Glutamatergic neuron (in vitro differentiated cells): ENCODE measurements at places on chromosomes 2 and 18. TPM values are rescaled to one million over a fixed set of nuclear protein-coding genes. Genes with fewer than 3 reads are reported as not detected.

- DNase-seq = no peak
Observed at GRCh38 chr2:235433860-235434259, 60.0 kb upstream of the AGAP1 start.

DNA sequence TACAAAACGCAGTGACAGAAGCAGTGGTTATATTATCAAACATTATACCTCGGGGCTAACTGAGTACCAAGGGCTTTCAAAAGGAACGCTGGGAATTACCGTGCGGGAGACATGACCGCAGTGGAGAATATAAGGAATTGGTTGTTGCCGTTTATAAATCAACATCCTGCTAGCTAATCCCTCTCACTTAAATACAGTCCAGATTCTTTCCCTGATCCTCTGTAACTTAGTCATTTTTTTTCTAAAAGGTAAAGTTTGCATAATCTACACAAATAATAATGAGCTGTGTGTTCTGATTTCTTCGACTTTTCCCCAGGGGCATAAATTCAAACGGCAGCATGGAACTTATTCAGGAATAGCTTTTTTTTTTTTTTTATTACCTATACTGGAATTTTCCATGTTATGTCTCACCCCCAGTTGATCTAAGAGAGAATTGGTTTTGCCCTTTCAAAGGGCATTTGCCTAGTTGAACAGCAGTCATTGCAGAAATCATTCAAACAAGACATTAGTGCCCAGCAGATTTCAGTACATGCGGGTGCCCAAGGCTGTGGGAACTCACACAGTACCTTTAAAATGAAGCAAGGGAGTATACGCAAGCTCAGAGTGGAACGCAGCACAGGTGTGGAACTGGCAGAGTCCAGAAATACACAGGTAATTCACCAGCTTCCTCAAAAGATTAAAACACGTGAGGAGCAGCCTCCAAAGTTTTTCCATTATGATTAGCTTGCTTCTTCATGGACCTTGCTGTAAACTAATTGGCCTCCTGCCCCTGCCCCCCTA lies 63.9 kb downstream of the SMIM21 start:
- no peak for DNase-seq

- no peak for DNase-seq
Observed at GRCh38 chr2:43298500-43298899, 72.1 kb upstream of the ZFP36L2 start.

DNA sequence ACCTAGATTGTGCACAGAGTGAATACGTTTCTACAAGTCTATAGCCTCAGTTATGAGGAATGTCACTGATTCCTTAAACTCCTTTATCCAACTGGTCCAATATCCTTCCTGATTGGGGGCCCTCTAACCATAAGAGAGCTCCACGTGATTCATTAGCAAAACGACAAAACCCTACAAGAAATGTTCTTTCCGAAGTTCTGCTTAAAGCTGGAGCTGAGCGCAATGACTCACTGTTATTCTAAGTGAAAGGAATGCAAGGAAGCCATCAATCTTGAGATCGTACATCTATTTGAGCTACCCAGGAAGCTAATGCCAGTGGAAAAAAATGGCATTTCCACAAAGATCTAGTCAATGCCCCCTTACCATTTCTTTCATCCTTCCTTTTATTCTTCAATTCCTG lies 354.9 kb upstream of the CDH20 start:
- no peak for DNase-seq

- DNase-seq = no peak
Observed at GRCh38 chr18:31401156-31402025, 24.8 kb downstream of the DSG4 start.

GRCh38 chr2:147641651-147642050 lies 203.2 kb upstream of the ACVR2A start:
- no peak for DNase-seq

DNA sequence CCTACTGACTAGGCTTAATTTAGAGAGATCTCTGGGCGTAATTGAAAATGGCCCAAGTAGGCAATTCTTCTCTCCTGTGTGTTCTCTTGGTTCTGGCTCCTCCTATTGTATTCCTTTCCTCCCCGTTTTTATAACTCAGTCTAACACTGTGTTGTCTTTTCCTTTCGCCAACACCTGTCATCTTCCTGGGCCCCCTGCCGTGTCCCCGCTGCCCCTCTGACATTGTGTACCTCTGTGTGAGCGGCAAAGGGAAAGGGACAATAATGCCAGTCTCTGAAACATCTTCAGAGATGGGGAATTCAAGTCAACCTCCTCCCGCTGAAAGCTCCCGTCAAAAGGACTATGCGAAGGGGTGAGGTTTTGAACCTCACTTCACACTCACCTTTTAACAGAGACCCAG lies 210.9 kb downstream of the GBX2 start:
- no peak for DNase-seq

- DNase-seq = no peak
Observed at GRCh38 chr2:235553291-235553690, 59.4 kb downstream of the AGAP1 start.

GRCh38 chr18:50783553-50783952 lies 36.3 kb downstream of the MRO start:
- no peak for DNase-seq

DNA sequence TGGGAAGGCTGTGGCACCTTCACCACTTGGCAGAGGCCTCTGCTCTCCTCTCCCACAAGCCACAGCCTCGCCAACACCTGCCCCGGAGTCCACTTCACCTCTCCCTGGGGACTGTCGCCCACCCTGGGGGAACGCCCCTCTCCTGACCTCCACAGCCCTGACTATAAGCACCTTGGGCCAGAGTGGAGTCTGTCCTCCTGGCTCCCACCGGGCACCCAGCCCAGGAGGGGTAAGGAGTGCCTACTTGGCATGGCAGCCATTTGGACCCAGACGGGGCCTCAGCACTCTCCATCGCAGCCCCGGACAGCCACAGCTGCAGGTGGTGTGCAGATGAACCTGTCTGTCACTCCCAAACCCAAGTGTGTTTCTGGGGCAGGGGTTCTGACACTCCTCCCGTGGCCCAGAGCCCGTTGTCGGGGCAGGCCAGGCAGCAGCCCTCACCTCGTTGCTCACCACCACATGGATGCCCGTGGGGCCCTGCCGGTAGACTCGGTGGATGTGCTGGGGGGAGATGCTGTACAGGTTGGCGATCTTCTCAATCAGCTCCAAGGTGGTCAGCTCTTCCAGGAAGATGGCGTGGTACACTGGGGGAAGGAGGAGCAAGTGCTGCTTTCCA lies 53.5 kb downstream of the TFCP2L1 start:
- DNase-seq = no peak

DNA sequence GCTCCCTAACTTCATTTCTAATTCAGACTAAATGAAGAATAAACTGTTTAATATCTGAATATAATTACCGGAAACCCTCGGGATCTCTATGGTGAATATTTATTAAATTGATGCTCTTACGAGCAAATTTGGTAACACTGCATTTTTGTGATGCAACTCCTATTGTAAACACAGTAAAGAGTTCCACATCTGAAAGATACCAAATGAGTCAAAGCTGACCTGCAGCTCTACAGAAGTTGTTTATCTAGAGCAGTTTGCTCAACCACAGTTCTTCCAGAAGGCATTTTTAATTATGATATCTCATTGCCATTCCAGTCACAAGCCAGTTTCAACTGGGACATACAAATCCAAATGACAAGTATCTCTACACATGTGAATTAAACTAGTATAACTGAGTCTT lies 129.7 kb downstream of the PKP4 start:
- no peak for DNase-seq

DNA sequence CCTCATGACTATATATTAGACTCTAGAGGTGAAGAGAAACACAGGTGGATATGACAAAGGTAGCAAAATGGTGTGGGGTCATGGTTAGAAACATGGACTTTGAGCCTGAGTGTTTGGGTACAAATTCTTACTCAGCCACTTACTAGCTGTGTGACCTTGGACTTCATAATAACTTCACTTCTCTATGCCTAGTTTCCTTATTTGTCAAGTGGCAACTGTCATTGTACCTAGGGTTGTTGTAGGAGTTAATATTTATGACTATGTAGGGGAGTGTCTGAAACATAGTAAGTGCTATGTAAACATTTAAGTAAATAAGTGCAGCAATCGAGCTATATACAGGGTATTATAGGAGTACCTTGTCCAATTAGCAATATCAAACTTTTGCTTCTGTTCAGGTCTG lies 49.7 kb upstream of the RAPH1 start:
- DNase-seq = no peak

GRCh38 chr2:84886791-84887190 lies 5.9 kb upstream of the TRABD2A start:
- no peak for DNase-seq

The RAX gene
- not detected for total RNA-seq

The LGALSL gene
- 2.8 TPM for total RNA-seq

The GPBAR1 gene
- total RNA-seq = 1.6 TPM

The ASB18 gene
- not detected for total RNA-seq
